CD8-positive, alpha-beta memory T cell (primary cell): ENCODE measurements at places on chromosomes 13 and 19.
A peak's percentile ranks its signal among the peaks of the same experiment; 100 is the strongest.

- DNase-seq = no peak
These were observed 12.6 kb downstream of the RTBDN start for GRCh38 chr19:12821761-12822160.

GRCh38 chr13:94612050-94612449 is 10.4 kb downstream of the GPR180 start:
- no peak for DNase-seq

- DNase-seq = peak; percentile 12
These were observed 958 bp upstream of the OBI1 start for GRCh38 chr13:78659732-78660494.

GRCh38 chr13:106369091-106369490 is 166.4 kb downstream of the EFNB2 start:
- no peak for DNase-seq

DNA sequence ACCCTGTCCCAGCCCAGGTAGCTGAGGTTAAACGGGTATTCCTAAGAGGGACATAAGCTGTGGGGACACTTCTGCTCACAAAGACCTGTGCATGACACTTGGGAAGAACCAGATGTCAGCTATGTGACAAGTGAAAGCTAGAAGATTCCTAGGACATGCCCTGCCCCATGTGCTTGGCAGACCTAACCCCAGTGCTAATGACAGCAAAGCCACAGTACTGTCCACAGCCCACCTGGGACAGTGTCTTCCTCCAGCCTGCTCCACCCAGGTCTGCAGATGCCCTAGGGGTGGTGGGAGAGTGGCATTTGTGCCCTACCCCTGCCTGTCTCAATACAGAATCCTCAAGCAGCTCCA is 18.4 kb upstream of the EPHX3 start:
- no peak for DNase-seq

- DNase-seq = no peak
These were observed 133.9 kb downstream of the IRS2 start for GRCh38 chr13:109652531-109652930.

DNA sequence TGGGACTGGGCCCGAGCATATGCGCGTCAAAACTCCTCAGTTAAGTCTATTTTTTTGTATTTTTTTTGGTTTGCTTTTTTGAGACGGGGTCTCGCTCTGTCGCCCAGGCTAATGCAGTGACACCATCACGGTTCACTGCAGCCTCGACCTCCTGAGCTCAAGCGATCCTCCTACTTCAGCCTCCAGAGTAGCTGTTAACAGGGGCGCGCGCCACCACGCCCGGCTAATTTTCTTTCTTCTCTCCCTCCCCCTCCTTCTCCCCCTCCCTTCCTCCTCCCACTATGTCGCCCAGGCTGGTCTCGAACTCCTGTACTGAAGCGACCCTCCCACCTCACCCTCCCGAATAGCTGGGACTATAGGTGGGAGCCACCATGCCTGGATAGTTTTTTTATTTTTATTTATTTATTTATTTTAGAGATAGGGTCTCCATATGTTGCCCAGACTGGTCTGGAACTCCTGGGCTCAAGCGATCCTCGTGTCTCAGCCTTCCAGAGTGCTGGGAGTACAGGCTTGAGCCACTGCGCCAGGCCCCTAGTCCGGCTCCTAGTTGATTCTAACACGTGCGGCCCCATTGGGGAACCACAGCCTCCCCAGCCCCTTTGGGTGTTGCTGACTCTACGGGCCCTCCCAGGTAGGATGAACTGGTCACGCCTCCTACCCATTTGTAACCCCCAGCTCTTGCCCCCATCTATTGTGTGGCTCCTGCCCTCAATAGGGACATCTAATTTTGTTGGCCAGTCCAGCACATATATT is 806 bp upstream of the ZNF837 start:
- no peak for DNase-seq

GRCh38 chr19:38985262-38985661 is 9.7 kb upstream of the FBXO17 start:
- DNase-seq = no peak

GRCh38 chr13:62702502-62702901 is 1286.9 kb upstream of the PCDH20 start:
- no peak for DNase-seq

GRCh38 chr13:107834717-107835116 is 380.6 kb downstream of the LIG4 start:
- no peak for DNase-seq

DNA sequence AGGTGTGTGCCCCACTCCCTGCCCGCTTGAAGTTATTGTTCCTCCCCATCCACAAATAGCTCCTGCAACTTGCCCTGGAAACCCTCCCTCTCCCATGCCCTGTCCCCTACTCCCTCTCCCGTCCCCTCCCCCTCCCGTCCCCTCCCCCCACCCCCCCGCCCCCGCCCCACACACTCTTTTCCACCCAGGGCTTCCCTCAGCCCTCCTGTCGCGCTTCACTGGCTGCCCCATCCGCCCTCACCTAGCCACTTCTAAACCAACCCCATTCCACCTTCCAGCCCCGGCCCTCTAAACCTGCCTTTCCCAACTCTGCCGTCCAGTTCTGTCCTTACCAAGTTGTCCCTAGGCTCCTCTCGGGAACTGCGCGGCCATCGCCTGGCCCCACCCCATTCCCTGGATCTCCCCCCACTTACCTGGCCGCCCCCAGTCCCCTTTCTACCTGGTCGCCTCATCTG is 993 bp downstream of the RGL3 start:
- DNase-seq = no peak

DNA sequence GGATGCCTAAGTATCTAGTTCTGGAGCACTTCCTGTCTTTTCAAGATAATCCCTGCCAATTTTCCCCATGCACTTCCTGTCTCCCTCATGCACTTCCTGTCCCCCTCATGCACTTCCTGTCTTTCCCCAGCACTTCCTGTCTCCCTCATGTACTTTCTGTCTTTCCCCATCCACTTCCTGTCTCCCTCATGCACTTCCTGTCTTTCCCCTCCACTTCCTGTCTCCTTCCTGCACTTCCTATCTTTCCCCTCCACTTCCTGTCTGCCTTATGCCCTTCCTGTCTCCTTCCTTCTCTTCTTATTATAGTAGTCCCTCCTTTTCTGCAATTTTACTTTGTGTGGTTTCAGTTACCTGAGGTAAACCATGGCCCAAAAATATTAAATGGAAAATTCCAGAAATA is 3.0 kb upstream of the TNNT1 start:
- no peak for DNase-seq

DNA sequence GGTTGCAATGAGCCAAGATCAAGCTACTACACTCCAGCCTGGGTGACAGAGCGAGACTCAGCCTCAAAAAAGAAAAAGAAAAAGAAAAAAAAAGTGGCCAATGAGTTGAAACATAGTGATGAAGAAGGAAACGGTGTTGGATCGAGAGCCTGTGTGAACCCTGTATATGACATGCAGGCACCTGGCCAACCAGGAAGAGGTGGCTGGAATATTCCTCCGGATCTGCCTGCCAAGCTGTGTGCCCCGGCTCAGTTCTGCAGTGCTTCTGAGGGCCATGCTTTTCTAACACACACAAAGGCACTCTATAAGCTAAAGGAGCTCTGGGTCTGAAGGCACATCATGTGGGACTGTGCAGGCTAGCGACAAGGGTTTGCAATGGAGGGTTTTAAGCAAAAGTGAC is 3.7 kb upstream of the ZNF444 start:
- DNase-seq = no peak

DNA sequence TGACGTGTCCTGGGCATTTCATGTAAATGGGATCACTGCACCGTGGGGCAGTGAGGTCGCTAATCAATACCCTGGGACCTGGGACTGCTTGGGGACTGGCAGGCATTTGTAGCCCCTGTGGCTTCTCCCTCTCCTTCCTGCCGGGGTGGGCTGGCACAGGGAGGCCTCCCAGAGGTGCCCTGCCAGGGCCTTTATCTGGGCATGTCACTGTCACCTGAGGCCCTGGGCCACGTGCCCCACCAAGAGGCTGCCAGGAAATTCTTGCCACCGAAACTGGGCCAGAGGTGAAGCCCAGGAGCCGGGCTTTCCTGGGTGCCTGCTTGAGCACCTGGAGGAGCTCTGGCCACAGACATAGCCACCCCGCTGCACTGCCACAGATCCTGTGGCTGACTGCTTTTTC is 1.8 kb upstream of the NMRK2 start:
- no peak for DNase-seq

GRCh38 chr13:49455007-49455398 is 10.9 kb downstream of the SETDB2 start:
- DNase-seq = no peak

DNA sequence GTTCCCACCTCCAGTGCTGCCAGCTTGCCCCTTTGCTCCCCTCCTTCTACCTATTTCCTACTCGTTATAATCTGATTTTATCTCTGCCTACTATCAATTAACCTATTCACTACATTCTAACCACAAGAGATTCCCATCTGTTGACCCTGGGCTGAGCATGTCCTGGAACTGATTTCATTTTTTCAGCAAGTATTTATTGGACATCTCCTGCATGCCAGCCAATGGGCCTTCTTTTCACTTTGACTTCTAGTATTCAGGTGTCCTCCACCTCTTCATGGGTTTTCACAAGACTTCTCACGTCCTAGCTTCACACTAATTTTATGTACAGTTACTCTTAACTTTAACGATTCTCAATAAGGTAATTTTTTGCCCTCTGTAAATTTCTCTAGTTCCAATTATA is 282.7 kb upstream of the KLHL1 start:
- DNase-seq = no peak

GRCh38 chr19:44957526-44957925 is 2.3 kb downstream of the CLPTM1 start:
- no peak for DNase-seq

DNA sequence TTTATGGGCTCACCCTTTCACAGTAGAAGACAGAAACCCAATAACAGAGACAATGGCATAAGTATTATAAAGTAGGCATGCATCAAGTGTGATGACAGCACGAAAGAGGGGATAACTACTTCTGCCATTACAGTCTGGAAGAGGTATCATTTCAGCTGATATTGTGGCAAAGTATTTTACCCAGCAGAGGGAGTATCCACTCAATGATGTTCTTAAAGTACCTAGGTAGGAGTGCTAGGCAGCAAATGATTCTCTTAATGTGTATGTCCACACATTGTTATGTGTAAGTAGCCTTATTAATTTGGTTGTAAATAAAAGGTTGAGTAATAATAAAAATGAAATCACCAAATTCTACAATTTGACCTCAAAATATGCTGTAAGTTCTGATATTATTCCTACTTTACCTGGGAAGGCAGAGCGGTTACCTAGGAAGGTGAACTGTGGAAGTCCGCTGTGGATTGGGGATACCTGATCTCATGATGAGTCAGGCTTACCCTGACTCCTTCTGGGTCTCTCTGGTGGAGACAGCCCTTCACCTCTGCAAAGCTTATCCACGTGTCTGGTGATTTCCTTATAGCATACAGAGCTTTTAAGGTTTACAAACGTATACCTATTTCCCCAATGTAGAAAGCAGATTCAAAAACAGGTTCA is 4.1 kb upstream of the UBAC2 start:
- DNase-seq = no peak

DNA sequence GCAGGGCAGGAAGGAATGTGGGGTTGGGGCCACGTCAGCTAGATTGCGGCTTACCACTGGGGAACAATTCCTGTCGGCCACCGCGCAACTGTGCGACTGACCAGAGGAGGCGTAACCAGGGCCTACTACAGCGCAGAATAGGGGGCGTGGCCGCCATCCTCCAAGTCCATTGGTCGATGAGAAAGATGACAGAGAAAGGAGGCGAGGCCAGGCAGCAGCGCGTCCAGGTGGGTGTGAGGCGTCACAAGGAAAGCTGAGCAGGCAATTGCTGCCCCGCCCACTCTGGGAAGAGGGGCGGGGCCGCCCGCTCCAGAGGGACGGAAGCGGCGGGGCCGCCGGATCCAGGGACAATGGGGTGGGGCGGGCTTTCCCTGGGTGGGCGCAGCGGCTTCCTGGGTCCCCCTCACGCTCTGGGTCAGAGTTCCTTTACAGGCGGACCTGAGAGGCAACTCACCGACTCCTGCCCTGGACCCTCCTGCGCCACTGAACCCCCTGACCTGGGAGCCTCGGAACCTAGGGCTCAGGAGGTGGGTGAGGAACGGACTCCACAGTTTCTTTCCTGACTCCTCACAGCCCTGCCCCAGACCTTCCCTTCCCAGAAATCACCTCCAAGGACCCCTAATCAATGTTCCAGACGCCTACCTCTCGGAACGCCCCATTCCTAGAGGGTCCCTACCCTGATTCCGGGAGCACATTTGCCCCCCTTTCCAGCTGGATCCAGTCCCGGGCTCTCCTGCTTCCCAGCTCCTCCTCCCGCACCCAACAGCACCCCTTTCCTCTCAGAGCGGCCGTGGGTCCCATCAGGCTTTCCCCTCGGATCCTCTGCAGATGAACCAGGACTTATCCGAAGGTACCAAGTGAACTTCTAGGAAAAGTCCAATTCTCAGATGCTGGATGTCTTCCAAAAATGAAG is 101.5 kb upstream of the ZNF492 start:
- DNase-seq = no peak

GRCh38 chr13:92739306-92739818 is 487.2 kb upstream of the GPC6 start:
- no peak for DNase-seq

DNA sequence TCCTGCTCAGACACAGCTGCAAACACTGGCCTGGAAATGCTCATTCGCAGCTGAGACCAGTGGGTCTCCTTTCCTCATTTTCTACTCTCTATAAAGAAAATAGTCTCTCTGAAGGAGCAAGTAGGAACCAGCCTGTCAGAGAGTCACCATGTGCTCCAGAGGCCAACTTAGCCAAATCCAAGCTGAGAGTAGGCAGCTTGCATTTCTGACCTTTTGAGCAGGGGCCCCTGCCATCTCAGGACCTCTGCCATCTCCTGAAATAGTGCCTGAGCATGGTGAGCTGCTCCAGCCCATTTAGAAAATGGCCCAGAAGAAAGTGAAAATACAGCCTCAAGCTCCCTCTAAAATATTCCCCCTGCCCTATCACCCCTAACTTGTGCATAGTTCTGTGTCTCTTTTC is 95.6 kb downstream of the STOML3 start:
- DNase-seq = no peak
